Iris pigment epithelial cell (primary cell): ENCODE measurements at places on chromosomes 12 and 14.

- peak; percentile 16 for DNase-seq
Observed at GRCh38 chr14:99475179-99475578, 5.5 kb downstream of the SETD3 start.

GRCh38 chr12:51222461-51222860 is 4.6 kb upstream of the POU6F1 start:
- no peak for DNase-seq

GRCh38 chr14:95258156-95258555 is 61.6 kb downstream of the CLMN start:
- DNase-seq: no peak

DNA sequence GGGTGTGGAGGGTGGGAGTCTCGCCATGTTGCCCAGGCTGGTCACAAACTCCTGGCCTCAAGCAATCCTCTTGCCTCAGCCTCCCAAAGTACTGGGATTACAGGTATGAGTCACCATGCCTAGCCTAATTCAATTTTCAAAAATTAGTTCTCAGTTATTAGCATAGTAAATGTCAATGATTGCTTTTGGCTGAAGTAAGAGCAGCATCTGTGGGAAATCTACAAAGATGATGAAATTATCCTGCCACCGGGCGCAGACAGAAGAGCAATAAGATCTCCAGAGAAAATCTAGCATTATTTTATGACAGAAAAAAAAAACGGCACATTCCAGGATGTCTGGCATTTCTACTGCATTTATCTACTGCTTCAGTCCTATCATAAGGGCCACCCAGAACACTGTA is 97.9 kb upstream of the DAAM1 start:
- no peak for DNase-seq

DNA sequence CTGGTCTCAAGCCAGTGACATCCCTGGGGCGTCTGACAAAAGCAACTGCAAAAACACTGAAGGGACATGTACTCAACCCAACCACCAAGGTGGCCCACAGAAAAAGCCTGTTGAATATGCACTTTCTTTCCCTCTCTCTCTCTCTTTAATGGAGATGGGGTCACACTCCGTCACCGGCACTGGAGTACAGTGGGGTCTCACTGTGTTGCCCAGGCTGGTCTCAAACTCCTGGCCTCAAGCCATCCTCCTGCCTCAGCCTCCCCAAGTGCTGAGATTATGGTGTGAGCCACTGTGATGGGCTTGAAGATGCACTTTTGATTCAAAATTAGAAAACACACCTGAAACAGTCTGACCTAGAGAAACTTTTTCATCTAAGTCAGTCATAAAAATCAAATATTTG is 7.2 kb upstream of the CD27 start:
- no peak for DNase-seq

DNA sequence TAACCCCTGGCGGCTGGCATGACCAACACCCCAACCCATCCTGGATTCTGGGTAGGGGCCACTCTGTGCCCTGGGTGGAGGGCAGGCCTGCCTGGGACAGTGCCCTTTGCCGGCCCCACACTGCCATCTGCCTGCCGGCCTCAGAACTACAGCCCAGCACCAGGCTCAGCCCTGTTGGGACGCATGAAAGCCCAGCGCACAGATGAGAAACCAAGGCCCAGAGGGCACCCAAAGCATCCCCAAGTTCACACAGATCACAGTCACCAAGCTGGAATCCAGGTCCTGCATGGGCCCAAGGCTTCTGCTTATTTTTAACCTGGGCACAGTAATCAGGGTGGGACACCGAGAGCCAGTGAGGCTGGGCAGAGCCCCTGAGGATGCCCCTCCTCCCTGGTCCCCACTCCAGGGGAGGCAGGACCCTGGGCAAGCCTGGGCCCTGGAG is 26.2 kb downstream of the RFLNA start:
- peak; percentile 35 for DNase-seq

DNA sequence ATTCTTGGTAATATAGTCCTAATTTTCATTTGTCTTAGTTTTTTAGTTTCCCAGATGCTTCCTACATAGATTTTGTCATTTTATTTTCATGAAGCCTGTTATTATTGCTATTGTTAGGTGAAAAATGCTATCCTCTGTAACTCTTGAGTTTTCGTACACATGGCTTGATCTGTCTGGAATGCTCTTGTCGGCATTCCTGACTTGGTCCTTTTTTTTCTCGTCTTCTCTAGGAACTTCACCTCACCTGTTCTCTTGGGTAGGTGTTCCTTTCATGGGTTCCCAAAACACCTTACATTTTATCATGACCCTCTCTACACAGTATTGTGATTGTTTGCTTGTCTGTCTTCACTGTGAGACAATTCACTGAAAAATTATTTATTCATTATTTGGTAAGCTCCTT is 267.4 kb downstream of the TMTC2 start:
- no peak for DNase-seq

DNA sequence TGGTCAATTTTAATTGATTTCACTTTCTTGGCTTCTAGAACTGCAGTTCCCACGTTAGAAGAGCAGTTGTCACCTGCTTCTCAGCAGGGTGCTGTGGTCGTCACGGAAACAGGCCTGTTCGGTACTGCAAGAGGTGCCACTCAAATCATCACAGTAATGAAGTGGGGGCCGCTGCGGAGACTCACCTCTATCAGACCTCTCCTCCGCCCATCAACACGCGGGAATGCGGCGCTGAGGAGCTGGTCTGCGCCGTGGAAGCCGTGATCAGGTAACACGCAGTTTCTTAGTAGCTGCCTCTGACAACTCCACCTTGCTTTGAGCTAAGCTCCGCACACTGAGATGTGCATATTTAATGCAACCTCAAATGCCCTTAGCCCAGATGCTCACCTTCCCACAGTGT is 107.2 kb downstream of the UNC79 start:
- no peak for DNase-seq

GRCh38 chr12:103379670-103380069 is 116.1 kb downstream of the C12orf42 start:
- no peak for DNase-seq

- DNase-seq: no peak
Observed at GRCh38 chr14:30651937-30652336, 29.8 kb downstream of the SCFD1 start.

GRCh38 chr14:73777420-73777819 is 63.2 kb upstream of the PNMA1 start:
- no peak for DNase-seq

DNA sequence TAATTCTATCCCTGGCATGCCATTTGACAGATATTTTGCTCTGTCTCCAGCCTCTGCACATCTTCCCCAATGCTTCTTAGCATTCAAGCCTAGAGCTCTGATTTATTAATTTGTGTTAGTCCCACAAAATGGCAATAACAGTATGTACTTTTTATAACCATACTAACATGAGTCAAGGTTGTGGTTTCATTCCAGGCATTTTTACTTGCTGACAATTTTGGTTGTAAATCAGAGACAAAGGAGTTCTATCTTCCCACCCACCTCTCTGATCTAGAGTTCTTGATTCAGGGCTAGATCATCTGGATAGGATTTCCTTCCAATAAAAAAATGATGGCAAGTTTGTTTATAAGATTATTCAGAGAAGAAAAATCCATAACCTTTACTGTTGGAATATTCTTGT is 18.5 kb upstream of the CISTR start:
- DNase-seq: peak; percentile 95

GRCh38 chr14:34796902-34797301 is 78.3 kb downstream of the BAZ1A start:
- DNase-seq: no peak
